ENCODE measurements at places on chromosomes 4 and X.

- no peak for DNase-seq
Measured at GRCh38 chrX:40096395-40097091, 1.2 kb downstream of the BCOR start.

GRCh38 chrX:36445566-36445965, 526.0 kb downstream of the CFAP47 start:
- no peak for DNase-seq

- DNase-seq = no peak
Measured at GRCh38 chr4:85953651-85954018, 406.2 kb downstream of the MAPK10 start.

DNA sequence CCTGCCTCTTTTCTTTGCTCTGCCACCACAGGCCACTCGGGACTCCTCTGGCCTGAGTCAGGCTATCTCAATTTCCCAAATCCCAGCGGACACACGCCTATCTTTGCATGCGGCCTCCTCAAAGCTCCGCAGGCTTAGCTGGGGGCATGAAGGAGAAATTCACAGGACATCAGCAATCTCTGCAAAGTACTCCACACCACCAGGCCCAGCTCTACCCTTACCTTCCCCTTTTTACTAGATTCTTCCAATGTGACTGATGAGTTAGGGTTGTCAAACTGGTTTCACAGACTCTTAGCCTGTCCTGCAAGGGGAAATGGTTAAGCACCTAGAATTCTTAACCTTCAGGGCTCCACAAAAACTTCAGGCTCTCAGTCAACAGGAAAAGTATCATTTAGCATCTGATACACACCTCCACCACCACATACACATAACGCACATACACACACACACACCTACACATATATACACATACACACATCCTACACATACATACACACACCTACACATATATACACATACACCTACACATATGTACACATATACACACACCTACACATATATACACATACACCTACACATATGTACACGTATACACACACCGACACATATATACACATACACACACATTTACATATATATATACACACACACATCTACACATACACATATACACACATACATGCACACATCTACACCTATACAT, 349.1 kb downstream of the ANK2 start:
- no peak for DNase-seq

GRCh38 chrX:83819304-83819703, 41.6 kb upstream of the CYLC1 start:
- no peak for DNase-seq

Measured in mesothelial cell of epicardium (in vitro differentiated cells).